ENCODE measurements at places on chromosomes 13 and 19.

- no peak for ATAC-seq
These were observed 40.3 kb downstream of the RCBTB2 start for GRCh38 chr13:48492470-48493065.

DNA sequence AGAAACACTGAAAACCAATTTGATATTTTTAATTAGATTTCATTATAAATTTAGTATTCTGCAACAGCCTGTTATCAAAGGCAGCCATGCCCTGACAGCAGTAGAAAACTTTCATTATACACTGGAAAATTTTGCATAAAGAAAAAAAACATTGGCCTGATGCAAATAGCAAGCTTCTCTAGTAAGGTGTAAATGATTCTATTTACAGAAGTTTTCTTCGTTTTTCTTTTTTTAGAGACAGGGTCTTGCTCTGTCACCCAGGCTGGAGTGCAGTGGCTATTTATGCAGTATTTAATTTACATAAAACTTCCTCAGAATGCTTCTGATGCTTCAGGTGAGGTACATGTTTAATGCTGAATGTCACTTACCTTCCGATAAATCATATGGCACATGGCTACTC is 67.0 kb downstream of the ABCC4 start:
- ATAC-seq: no peak

DNA sequence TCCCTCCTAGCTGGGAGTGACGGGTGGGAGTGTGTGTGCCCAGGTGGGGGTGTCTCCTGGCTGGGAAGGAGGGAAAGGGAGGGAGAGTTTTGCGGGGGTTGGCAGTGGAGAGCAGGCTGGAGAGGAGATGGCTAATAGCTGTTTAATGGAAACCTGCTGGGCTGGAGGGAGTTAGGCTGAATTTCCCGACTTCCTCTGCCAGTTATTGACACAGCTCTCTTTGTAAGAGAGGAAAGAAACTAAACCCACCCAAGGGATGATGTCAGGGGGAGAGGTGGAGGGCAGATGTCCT is 10.2 kb upstream of the ILF3 start:
- ATAC-seq: peak; percentile 55

- no peak for ATAC-seq
These were observed 60.5 kb downstream of the ATP7B start for GRCh38 chr13:51950722-51951121.

DNA sequence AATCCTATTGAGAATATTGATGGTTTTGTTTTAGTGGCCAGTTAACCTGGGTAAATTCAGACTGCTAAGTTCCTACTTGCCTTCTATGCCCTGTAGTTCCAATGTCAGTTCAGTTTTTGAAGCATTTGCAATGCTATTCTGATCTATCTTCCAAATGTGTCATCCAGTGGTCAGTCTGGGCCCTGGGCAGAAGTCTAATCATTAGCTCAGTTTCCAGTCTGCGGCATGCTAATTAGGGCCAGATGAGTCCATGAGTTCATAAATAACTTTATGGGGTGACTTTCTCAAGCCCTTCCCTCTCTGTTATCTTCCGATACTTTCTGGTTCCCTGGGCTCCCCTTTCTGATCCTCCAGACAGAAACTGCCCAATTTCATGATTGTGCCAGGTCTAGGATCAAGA is 32.7 kb downstream of the FAM187B start:
- ATAC-seq: no peak

GRCh38 chr13:66995203-66995611 is 234.9 kb downstream of the PCDH9 start:
- no peak for ATAC-seq

- no peak for ATAC-seq
These were observed 9.3 kb downstream of the SLC7A10 start for GRCh38 chr19:33216198-33216830.

DNA sequence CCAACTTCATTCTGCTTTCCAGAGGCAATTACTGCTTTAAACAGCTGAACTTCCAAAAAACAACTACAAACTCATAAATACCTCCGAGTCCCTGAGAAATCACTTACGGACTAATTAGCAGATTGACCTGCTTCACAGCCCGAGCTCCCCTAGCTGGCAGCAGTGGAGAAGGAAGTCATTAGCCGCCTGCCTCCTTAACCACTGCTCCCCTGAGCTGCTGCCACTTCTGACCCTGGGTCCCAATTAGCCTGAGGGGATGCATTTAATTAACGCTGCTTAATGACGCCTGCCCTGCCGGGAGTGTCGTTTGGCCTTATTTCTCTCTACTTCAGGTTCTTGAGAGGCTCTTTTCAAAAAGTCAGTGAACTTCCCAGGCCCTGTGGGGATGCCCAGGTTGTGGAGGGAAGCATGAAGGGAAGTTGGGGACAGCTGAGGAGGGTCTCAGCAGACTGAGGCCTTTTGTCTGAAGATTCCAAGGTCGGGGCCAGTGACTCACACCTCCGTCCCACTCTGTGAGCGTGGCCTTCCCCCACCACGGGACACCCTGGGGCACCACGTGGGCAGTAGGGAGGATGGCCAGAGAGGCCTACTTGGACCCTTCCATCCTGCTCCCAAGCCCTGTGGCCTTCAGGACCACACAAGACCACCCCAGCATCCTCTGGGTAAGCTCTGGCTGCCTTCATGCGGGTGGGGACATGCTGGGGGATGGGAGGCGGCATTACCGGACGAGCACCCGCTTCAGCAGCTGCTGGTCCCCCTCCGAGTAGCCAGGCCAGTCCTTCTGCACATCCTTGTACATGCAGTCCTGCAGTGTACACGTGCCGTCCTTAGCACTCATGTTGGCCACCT is 19.8 kb upstream of the ISYNA1 start:
- no peak for ATAC-seq

DNA sequence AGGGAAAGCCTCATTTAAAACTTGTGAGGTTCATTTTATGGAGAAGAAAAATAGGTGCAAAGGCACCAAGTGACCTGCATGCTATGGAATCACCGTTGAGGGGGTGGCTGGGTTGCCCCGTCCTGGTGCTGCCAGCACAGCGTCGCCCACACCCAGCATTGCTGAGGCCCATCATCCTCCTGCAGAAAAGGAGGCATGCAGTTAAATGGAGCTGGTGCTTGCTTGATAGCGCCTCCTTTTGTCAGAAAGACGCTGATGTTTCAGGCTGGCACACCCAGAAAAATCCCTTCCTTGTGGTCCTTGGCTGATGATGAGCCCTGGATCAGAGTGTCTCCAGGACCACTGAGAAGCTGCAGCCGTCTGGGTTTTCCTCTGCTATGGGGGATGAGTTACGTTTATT is 36.9 kb downstream of the DHRS12 start:
- no peak for ATAC-seq

GRCh38 chr13:22077205-22077683 is 406.4 kb downstream of the FGF9 start:
- no peak for ATAC-seq

DNA sequence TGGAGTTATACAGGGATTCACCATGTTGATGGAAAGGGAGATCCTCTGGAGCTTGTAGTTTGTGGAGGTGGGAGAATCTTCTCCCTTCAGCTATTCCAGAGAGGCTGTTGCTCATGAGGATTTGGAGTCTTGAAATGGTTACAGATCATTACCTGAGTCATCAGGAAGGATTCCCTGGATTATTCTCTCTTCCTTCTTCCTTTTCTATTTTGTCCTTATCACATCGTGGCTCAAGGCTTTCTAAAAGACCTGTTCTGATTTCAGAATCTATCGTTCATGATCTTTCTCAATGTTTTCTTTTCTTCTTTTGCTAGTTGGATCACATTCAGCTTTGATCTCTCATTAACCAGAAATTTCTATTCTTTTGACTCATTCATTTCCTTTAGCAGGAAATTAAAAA is 196.0 kb downstream of the KLF5 start:
- ATAC-seq: no peak

- peak; percentile 71 for ATAC-seq
These were observed 460.0 kb downstream of the FOXO1 start for GRCh38 chr13:40206241-40207000.

DNA sequence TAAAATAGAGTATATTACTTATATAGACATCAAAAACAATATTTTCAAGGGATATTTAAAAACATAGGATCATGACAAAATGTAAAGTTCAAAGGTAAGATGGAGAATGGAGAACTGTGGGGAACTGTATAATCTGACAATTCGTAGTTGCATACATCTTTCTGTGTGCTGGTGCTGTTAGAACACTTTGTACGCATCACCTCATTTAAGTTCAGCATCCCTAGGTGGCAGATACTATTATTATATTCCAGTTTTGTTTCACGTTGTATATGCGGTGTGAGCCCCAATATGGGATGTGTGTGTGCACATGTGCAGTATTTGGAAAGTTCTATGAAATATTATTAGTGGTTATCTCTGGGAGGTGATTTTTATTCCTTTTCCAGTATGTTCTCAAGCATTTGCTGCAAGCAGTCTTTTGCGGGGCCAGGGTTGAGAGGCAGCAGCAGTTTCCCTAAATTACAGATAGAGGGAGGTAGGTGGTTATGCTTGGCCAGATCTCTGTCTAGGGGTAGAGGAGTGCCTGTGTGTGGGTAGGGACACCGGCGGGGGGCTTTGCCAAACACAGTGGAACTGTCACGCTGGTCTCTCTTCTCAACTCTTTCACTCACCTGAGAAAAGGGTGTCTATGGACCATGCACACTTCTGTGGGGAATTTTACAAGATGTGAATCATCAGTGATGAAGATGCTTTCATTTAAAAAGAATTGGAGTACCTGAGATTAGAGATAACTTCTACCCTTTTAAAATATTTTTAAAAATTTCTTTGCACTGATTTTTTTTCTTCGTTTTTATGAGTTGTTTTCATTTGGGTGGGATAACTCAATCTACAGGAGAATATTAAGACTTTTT is 55.6 kb upstream of the ALOX5AP start:
- peak; percentile 92 for ATAC-seq

DNA sequence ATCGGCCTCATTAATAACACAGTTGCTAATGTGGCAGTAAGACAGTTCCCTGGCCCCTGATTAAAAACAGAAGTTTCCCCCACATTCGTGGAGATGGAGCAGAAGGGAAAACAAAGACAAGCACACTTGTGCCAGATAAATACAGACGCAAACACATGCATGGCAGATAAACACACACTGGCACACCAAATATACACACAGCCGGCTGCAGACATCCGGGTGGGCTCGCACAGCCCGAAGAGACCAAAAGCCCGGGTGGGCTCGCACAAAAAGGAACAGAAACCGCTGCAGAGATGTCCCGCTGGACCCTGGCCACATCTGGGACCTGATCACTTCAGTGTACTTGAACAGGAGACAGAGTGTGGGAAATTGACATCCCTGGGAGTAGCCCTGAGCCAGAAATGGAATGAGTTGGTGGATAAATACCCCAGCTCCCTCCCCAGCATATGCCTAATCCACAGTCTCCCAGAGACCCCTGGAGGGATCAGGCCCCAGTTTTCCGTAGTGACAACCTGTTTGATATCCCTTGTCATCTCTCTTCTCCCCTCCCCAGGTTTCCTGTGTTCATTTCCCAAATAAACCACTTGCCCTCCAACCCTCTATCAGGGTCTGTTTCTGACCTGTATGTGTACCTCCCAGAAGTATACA is 36.0 kb upstream of the ADGRE5 start:
- no peak for ATAC-seq

GRCh38 chr13:75635828-75636435 is at the start of gene LMO7:
LMO7 (plus strand) TSS chr13:75636330; CDS start chr13:75636658, 328 bp downstream.
- ATAC-seq: peak; percentile 73

DNA sequence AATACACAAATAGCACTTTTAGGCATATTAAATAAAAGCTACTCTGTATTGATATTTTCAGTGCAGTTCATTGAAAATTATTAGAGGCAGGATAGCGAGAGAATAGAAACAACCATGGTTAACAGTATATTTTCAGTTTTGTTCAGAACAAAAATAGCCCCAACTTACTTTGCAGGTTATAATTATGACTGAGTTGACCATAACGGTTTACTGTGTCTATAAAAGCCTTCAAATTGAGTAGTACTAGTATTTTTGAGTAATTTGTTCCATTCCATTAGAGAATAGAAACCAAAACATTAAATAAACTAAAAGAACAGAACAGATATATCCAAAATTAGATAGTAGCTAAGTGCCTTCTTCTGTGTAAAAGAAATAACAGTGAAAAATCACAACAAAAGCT is 1108.4 kb upstream of the PCDH20 start:
- no peak for ATAC-seq

GRCh38 chr19:58511353-58512208 is at the start of gene SLC27A5:
SLC27A5 (minus strand) TSS chr19:58511992; CDS start chr19:58511955, 37 bp downstream.
- no peak for ATAC-seq

- no peak for ATAC-seq
These were observed 4.3 kb downstream of the ZNF114 start for GRCh38 chr19:48274173-48274572.

GRCh38 chr13:37753776-37754175 is 115.8 kb downstream of the TRPC4 start:
- ATAC-seq: no peak

DNA sequence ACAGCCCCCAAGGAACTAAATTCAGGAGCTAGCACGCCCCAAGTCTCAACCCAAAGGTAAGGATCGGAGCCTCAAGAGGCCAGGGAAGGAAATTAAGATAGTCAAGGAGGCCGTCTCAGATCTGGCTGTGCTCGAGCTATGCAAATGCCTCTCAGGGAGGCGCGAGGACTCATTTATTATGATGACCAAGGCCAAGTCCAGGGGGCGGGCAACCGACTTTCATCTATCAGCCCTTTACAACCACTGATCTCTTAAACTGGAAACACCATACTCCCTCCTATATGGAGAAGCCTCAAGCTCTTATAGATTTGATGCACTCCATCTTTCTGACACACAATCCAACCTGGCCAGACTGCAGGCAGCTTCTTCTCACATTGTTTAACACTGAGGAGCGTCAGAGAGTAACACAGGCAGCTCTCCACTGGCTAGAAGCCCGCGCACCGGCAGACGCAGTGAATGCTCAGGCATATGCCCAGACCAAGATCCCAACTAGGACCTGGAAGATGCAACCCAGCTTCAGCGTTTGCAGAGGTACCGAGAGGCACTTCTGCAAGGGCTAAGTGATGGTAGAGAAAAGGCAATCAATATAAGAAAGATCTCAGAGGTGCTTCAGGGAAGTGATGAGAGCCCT is 9.6 kb upstream of the SLC15A1 start:
- peak; percentile 24 for ATAC-seq

GRCh38 chr13:52701728-52702465 is 37.7 kb downstream of the CNMD start:
- ATAC-seq: no peak

GRCh38 chr13:110444226-110444653 is 117.3 kb downstream of the RAB20 start:
- no peak for ATAC-seq

DNA sequence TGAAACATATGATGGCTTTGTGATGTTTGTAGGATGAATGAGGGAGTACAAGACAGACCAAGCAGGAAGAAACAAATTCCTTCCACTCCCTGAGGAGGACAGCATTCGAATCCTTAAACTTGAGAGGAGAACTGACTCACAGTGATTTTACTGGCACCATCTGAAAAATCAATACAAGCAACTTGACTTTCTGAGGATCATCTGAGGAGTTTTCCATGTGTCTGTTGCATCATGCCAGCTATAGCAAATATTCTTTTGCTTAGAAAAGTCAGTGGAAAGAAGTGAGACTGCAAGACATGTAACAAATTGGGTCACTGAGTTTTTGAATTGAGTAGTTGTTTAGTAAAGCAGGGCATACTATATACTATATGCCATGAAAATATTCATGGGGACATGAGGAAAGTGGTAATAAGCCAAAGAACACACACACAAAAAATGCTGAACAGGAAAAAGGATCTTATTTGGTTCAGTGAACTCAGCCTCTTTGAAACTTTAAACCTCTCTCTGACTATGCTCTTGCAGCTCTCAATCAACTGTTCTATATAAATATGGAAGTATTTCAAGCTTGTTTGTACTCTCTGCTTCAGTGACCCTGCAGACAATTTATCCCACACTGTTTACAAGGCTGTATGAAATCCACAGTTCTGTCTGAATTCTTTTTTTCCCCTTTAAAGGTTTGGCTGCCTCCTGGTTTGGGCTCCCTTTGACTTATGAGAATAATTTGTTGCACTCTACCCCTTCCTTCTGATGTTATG is 35.5 kb downstream of the SERTM1 start:
- no peak for ATAC-seq

All from SK-N-SH treated with all-trans-retinoic acid at 6 μM for 48 hours (cell line).